ENCODE measurements at places on chromosomes 16 and 17. TPM values are rescaled to one million over a fixed set of nuclear protein-coding genes. Genes with fewer than 3 reads are reported as not detected.
A peak's percentile ranks its signal among the peaks of the same experiment; 100 is the strongest.

- no peaks in the 10 kb centered on the region for H3K27me3 ChIP-seq
- H3K4me1 ChIP-seq, result peaks cover 1% of the 10 kb centered on the region
- H3K4me3 ChIP-seq, result no peak overlapping the region
- peak overlapping the region; percentile 61 for H3K27ac ChIP-seq
- no peak for DNase-seq
These were observed 13.2 kb upstream of the VPS35L start for GRCh38 chr16:19542138-19542821.

GRCh38 chr17:35541434-35541833, 4.0 kb upstream of the SLFN12L start:
- H3K27me3 ChIP-seq, result no peaks in the 10 kb centered on the region
- DNase-seq, result no peak
- H3K4me3 ChIP-seq, result no peak overlapping the region

DNA sequence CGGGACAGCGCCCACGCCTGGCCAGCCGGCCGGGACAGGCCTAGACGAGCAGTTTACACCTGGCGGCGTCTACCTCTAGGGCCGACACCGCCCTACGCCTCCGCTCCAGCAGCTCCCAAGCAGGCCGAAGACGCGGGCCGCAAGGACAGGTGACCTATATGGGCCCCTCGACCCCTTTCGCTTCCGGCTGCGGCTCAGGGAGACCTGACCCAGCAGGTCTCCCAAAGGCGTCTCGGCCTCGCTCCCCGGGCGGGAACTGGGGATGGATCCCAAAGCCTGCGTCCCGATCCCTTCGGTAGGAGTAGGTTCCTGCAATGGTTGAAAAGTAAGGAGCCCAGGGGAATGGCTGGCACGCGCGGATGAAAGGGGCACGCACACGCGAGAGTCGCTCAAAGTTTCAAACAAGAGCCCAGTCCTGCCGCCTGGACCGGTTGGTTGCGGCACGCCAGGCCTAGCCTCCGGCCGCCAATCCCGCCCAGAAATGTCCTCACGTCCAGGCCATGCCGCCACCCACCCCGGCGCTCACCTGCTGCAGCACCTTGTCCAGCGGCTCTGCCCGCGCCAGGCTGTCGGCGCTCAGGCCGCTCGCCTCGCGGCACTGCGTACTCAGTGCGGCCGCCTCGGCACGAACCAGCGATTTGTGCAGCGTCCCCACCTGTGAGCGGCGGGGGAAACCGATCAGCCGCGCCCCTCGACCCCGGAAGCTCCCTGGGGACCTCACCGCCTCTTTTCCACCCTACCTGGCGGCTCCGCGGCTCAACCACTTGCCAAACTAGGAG, 630 bp downstream of the ESRP2 start:
- H3K27ac ChIP-seq, result peak overlapping the region; percentile 88
- peaks cover 16% of the 10 kb centered on the region for H3K36me3 ChIP-seq
- H3K4me3 ChIP-seq, result peak overlapping the region; percentile 85
- H3K4me1 ChIP-seq, result peaks cover 52% of the 10 kb centered on the region
- H3K27me3 ChIP-seq, result no peaks in the 10 kb centered on the region

DNA sequence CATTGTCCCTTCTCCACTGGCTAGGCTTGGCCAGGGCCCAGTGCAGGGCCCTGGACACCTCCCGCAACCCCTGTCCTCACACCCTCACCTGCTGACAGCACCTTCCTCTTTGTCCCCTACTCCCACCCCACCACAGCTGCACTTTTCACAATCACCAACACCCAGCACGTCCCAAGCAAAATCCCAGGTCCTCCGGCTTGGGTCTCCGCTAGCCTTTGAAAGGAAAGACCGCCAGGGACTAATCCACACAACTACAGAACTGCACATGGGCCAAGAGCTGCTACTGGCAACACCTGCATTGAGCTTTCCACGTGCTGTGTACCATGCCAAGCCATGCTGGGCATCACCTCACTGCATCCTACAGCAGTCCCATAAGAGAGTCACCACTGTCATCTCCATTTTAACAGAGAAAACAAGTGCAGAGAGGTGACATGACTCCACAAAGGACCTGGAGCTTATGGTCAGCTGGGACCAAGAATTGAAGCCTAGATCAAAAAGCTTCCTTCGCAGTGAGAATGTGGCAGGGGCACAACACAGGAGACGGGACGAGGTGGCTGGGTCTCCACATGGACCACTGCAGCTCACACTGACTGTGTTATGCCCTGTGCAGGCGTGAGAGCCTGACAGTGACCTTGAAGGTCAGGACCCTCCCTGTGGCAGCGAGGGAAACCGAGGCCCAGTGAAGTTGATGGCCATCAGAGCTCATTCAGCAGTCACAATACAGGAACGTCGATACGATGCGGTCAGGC, 22.5 kb downstream of the FBXO31 start:
- H3K27ac ChIP-seq, result no peak overlapping the region
- H3K4me3 ChIP-seq, result no peak overlapping the region
- no peaks in the 10 kb centered on the region for H3K27me3 ChIP-seq
- no peak for DNase-seq

DNA sequence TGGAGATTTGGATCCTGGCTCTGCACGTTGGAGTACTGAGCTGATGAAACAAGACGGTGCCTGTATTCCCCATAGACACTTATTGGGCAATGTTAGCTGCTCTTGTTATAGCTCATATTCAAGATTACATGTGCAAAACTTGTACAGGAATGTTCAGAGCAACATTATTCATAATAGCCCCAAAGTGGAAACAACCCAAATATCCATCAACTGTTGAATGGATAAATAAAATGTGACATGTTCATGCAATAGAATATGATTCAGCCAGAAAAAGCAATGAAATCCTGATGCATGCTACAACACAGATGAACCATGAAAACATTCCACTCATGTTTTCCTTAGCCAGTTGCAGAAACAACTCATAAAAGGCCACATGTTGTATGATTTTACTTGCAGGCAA, 5.7 kb upstream of the SDR42E1 start:
- peaks cover 6% of the 10 kb centered on the region for H3K4me1 ChIP-seq
- H3K4me3 ChIP-seq, result no peak overlapping the region
- no peak overlapping the region for H3K27ac ChIP-seq
- no peak for DNase-seq
- H3K36me3 ChIP-seq, result no peaks in the 10 kb centered on the region

DNA sequence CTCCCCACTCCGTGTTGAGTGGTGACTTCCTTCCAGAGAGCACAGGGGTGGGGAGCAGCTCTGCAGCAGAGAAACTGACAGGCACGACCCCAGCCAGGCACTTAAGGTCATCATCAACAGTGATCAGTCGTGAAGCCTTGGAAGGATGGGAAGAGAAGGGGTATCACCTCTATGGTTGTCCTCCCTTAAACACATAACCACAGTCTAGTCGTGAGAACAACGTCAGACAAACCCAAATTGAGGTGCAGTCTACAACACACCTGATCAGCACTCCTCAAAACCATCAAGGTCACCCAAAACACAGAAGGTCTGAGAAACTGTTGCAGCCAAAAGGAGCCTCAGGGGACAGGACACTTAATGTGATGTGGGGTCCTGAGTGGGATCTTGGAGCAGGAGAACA, 68.3 kb downstream of the MPRIP start:
- no peaks in the 10 kb centered on the region for H3K27me3 ChIP-seq
- H3K4me1 ChIP-seq, result no peaks in the 10 kb centered on the region
- H3K36me3 ChIP-seq, result peaks cover 7% of the 10 kb centered on the region
- H3K27ac ChIP-seq, result no peak overlapping the region

GRCh38 chr17:12627781-12628451, 37.8 kb upstream of the MYOCD start:
- no peaks in the 10 kb centered on the region for H3K4me1 ChIP-seq
- H3K36me3 ChIP-seq, result no peaks in the 10 kb centered on the region
- no peak for DNase-seq
- H3K4me3 ChIP-seq, result no peak overlapping the region

DNA sequence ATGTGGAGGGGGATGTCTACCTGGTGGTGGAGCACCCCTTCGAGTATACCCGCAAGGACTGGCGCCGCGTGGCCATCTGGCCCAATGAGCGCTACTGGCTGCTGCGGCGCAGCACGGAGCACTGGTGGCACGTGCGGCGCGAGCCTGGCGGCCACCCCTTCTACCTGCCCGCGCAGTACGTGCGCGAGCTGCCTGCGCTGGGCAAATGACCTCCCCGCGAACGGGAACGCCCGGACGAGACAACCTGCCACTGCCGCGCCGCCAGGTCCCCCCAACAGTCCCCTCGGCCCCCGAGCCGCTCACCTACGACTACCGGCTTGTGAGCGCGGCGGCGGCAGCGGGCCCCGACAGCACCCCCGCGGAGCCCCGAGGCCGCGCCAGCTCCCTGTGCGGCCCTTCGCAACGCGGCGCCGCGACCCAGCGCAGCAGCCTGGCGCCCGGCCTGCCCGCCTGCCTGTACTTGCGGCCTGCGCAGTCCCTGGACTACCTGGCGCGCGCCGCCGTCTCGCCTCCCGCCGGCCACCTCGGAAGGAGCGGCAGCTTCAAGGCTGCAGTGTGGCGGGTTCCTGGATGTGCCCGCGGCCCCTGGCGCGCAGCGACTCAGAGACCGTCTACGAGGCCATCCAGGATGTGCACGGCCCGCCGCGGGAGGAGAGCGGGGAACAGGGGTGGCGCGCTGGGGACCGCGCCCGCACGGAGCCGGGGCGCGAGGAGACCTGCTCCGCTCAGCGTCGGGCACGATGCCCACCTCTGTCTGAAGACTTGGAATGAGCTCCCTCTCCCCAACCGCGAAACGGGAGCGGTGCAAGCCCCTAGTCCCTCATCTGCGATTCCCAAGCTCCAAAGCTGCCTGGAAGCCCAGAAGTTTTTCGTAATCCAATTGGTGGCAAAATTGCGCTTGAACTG, 48.7 kb upstream of the AMZ2 start:
- peaks cover 41% of the 10 kb centered on the region for H3K4me1 ChIP-seq
- DNase-seq, result no peak
- no peaks in the 10 kb centered on the region for H3K36me3 ChIP-seq
- peak overlapping the region; percentile 44 for H3K4me3 ChIP-seq
- H3K27me3 ChIP-seq, result peaks cover 15% of the 10 kb centered on the region
- no peak overlapping the region for H3K27ac ChIP-seq

DNA sequence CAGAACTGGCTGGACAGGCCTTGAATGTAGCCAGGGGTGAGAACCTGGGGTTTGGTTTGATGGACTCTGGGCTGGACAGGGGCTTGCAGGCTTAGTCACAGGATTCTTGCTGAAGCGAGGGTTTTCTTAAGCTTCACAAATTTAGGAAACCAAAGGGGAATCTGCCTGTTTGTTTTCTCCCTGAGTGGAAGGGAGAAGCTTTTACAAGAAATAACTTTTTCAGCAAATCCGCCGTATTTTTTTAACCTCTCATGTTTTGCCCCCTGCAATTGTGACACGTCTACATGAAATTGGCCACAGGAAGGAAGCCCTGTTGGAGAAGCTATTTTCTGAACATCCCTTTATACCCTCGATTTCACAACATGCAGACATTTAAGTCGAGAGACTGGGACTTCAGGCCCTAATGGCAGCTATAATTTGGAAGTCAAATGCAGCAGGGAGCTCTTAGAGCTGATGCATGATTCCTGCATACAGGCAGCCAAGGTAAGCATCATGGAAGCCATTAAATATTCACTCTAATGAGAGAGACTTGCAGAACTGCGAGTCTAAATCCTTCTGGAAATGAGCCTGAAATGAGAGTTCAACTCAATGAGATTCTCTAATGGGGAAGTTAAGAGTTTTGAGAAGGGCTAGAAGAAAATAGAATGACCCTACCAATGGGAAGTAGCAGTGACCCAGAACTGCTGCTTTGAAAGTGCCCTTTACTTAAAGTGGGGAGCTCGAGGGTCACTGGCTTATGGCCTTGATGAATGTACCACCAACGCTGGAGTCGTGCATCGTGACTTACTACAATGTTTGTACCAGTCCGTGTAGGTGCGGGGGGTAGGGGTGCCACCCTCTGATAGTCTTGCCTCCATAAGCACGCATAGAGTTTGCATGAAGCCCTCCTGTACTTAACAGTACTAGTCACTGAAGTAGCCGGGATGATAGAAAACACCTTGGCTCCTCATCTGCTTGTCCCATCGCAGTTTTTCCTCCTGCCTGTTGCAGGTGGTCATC, 45.1 kb upstream of the IRF8 start:
- H3K27me3 ChIP-seq, result no peaks in the 10 kb centered on the region
- H3K27ac ChIP-seq, result no peak overlapping the region

- no peaks in the 10 kb centered on the region for H3K36me3 ChIP-seq
- no peak overlapping the region for H3K4me3 ChIP-seq
- no peak for DNase-seq
- no peaks in the 10 kb centered on the region for H3K27me3 ChIP-seq
These were observed 907.5 kb downstream of the CDH8 start for GRCh38 chr16:61128545-61129323.

GRCh38 chr16:75461575-75461974, 2.9 kb downstream of the TMEM170A start:
- H3K4me3 ChIP-seq, result no peak overlapping the region
- no peaks in the 10 kb centered on the region for H3K27me3 ChIP-seq
- no peak overlapping the region for H3K27ac ChIP-seq
- no peaks in the 10 kb centered on the region for H3K36me3 ChIP-seq
- peaks cover 10% of the 10 kb centered on the region for H3K4me1 ChIP-seq

GRCh38 chr17:8314797-8315763, 5.0 kb downstream of the ARHGEF15 start:
- no peak for DNase-seq
- no peaks in the 10 kb centered on the region for H3K27me3 ChIP-seq
- no peak overlapping the region for H3K4me3 ChIP-seq
- peaks cover 3% of the 10 kb centered on the region for H3K4me1 ChIP-seq

GRCh38 chr16:30637944-30638343, 12.8 kb upstream of the PRR14 start:
- no peak for DNase-seq
- no peaks in the 10 kb centered on the region for H3K36me3 ChIP-seq
- peaks cover 2% of the 10 kb centered on the region for H3K4me1 ChIP-seq

DNA sequence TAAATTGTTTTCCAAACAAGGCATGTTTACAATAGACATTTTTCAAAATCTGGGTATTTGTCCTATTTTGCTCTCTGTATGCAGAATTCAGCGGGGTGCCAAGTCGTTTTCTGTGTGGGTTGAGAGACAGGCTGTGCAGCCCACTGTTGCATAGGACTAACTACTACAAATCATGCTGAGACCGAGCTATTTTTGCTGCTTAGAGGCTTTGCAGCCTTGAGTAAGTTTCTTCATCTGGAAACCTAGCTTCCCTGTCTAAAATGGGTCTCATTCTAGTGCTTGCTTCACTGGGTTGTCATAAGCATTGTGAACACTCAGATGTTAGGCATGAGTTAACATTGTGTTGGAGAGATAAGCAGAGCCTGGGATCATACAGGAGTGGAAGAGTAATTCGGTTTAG, 1.3 kb downstream of the PRPSAP2 start:
- no peaks in the 10 kb centered on the region for H3K27me3 ChIP-seq
- no peaks in the 10 kb centered on the region for H3K36me3 ChIP-seq
- H3K4me1 ChIP-seq, result peaks cover 12% of the 10 kb centered on the region
- peak overlapping the region; percentile 97 for H3K4me3 ChIP-seq

GRCh38 chr17:22142091-22142490, 449.8 kb downstream of the KCNJ18 start:
- no peak overlapping the region for H3K27ac ChIP-seq
- H3K4me3 ChIP-seq, result no peak overlapping the region
- DNase-seq, result no peak
- no peaks in the 10 kb centered on the region for H3K27me3 ChIP-seq

- H3K27ac ChIP-seq, result no peak overlapping the region
- H3K36me3 ChIP-seq, result no peaks in the 10 kb centered on the region
- no peaks in the 10 kb centered on the region for H3K27me3 ChIP-seq
- no peak overlapping the region for H3K4me3 ChIP-seq
- no peak for DNase-seq
These were observed 97.1 kb upstream of the TMEM97 start for GRCh38 chr17:28221751-28222414.

CALB2 gene
- not detected for total RNA-seq

KRT12 gene
- total RNA-seq, result not detected

TCAP gene
- 0.14 TPM for total RNA-seq

TPPP3 gene
- total RNA-seq, result 0.28 TPM

ABCC11 gene
- 1.4 TPM for total RNA-seq

RNF157 gene
- 0.42 TPM for total RNA-seq

SOST gene
- total RNA-seq, result not detected

RHOT2 gene
- 31.0 TPM for total RNA-seq

TRIM65 gene
- total RNA-seq, result 8.6 TPM

All from liver (tissue), 10 donors.